ENCODE measurements at places on chromosomes 13 and 19.

GRCh38 chr13:59483501-59484145 is 680.1 kb downstream of the DIAPH3 start:
- peak; percentile 6 for DNase-seq

DNA sequence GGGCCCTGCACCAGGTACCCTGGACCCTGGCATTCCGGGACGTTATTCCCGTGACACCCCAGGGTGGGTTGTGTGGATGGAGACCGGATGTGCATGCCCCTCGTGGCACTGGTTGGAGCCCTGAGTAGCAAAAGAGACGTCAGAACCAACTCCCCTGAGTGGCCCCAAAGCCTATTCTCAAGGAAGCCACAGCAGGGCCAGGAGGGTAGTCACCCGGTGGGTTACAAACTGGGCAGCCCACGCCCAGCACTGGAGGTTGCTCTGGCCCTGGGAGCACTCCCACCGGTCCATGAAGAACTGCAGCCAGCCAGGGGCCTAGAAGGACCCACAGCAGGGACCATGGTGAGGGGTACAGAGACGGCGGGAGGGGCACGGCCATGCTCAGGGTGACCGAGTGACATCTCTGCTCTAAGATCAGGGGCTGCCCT is 7.5 kb downstream of the KLF16 start:
- no peak for DNase-seq

GRCh38 chr19:35710784-35711723 is 6.7 kb downstream of the ZBTB32 start:
- DNase-seq: no peak

- no peak for DNase-seq
Measured at GRCh38 chr19:36819130-36819630, 19.0 kb downstream of the ZNF790 start.

DNA sequence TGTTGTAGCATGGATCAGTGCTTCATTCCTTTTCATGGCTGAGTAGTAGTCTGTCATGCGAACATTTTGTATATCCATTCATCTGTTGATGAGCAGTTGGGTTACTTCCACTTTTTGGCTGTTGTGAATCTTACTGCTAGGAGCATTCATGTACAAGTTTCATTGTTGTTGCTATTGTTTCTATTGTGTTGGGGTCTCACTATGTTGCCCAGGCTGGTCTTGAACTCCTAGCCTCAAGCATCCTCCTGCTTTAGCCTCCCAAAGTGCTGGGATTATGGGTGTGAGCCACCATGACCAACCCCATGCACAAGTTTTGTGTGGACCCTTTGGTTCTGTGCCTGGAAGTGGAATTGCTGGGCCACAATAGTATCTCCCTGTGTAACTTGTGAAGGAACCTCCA is 15.8 kb downstream of the SLC25A42 start:
- no peak for DNase-seq

- DNase-seq: no peak
Measured at GRCh38 chr13:27172495-27172842, 858 bp upstream of the USP12 start.

DNA sequence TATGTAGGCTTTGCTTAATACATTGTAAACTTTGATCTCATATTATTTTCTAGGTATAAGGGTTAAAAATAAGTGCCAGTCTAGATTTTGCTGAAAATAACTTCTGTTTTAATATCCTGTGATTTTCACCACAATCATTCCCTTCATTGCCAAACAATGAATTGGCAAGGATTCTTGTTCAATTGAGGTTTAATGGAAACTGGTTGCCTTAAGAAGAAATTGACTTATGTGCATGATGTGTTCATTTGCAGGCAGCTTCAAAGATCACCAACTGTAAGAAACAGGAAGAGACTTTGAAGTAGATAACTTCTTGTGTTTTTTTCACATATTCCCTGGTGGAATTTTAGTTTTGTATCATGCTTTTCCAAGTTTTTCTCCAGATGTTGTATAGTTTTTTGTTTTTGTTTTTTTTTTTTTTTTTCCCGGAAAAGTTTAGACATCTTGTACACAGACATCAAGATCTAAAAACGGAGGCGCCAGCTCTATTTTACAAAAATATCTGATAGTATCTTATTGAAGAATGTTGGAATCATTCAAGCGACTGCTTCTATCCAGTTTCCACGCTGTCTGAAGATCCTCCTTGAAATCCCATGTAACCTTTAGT is 108.3 kb downstream of the POSTN start:
- DNase-seq: no peak

DNA sequence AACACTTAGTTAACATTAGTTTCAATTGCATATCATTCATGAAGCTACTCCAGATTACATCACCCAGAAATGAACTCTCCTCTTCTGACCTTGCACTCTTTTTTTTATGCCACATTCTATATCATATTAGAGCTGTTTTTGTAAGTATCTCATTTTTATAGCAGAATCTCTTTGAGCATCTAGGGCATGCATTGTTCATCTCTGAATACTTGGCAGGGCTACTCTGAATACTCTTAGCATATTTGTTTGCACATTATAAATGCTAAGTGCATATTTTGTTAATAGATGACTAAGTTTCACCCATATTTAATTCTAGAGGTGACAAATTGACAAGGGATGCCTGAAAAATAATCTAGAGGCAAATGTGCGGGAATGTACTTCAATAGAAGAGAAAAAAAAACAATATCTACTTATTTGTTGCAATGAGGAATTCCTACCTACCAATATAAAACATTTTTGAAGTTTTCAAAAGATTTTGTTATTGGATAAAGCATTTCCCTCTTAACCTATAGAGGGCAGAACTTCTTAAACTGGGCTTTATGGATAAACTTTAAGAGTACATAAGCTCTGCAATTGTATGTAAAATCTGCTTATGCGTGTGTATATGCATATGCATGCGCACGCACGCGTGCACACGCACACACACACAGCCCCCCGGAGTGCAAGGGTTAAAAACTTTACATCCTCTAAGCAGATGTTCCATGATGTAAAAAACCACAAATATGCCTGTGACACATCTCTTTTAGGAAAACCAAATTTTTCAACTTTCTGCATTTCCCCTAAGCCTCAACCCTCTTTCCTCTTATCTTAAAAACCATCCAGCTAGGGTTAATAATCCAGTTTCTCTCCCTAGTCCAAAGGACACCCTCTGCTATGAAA is 73.0 kb upstream of the OXGR1 start:
- DNase-seq: no peak

GRCh38 chr13:28497143-28497876 is 2.4 kb upstream of the FLT1 start:
- no peak for DNase-seq

DNA sequence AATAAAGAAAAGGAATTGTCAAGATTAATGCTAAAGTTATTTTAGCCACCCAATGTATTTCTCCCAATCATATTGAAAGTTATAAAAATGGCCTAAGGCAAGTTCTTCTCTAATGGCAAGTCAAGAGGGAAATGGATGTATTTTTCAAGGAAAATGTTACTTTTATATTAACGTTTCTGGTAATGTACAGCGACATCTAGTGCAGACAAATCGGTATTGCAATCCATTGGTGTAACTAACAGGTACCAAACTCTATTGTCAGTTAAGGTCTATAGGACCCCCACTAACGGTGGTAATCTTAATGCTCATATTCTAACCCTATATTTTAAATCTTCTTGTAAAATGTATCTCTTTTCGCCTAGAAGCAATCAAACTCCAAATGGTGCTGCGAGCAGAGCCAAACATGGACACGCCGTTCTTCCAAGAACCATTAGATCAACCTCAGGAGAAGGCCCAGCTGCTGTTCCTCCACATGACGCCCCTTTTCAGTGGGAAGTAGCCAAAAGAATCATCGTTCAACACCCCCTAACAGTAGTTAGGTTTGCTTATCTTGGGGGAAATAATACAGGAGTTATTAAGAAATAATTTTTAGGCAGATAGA is 98.5 kb upstream of the PABPC3 start:
- DNase-seq: peak; percentile 53

GRCh38 chr19:30078381-30078910 is 136.4 kb downstream of the URI1 start:
- no peak for DNase-seq

- no peak for DNase-seq
Measured at GRCh38 chr19:35223862-35224505, 4.6 kb downstream of the FAM187B start.

DNA sequence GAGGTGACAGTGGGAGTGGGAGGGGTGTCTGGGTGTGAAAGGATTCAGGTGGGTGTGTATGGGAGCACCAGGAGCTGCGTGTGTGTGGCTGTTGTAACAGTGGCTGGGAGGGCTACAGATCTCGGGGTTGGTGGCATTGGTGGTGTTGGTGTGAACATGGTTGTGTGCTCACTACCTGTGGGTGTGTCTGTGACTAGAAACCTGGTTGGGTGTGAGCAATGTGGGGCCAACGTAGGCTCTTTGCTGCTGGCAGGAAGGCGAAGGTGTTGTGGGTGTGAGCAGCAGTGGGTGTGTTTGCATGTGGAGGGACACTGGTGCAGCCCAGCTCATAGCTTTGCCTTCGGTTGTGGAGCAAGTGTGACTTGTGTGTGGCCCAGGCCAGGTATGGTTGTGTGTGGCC is 3.7 kb upstream of the NR2C2AP start:
- no peak for DNase-seq

DNA sequence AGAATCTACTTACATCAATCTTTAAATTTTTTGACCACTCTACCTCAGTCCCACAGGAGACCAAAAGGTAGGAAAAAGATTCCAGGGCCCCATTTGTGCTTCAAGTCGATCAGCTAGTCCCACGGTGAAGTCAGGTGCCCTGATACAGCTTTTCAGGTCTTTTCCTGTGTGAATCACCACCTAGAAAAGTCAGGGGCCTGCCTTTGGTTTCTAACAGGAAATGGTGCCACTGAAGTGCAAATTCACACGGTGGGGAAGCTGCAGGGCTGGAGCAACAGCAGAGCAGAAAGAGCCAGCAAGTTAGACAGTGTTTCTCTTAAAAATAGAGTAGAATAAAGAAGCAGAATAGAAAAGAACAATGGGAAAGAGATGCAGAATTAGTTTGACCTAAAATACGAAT is 107.5 kb downstream of the KLF12 start:
- DNase-seq: no peak

DNA sequence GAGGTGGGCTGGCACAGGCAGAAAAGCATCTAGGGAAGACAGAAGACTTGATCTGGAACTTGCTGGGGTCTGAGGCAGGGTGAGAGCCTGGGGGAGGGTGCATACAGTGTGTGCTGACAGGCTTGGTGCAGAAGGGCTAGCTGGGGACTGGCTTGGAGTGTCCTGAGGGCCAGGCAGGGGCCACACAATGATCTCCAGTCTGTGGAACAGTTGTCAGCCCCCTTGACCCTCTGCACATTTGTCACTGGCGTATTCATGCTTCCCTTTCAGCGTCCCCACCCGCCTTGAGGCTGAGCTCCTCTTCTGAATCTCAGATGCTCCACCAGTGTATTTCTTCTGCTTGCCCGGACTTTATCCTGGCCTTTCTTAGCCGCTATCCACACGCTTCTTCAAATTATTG is 2.8 kb upstream of the MICU2 start:
- DNase-seq: no peak

DNA sequence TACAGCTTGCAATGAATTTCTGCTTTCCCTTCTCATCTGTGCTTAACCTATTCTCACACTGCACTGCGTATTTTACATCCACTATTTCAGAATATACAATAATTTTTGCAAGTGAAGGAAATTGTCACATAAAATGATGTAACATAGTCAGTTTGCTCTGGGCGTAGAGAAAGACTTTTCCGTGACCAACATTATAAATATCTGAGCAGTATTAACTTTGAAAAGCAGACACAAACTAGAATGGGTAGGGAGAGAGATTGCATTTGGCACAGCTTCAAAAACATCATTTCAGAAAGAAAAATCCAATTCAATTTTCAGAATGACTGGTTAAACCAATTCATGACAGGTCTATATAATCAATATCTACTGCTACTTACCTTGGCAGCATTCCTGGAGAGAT is 352.5 kb upstream of the MIR17HG start:
- no peak for DNase-seq
